8988T (cell line): ENCODE measurements at places on chromosomes 13 and 19.

DNA sequence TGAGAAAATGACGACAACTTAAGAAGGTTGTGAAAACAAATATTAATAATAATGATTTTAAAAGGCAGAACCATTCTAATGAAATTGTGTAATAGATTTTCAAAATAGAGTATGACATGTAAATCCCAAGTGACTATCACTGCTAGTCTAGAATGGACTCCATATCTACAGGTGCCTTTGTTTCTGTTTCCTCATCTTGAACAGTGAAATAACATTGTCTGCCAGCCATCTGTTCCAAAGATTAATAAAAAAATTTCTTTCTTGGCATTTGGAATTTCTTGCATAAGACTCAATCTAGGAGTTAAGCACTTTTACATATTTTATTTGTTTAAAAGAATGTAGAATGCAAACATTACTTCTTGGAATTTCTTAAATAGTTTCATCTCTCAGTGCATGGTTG, 520.1 kb upstream of the ARGLU1 start:
- no peak for DNase-seq

DNA sequence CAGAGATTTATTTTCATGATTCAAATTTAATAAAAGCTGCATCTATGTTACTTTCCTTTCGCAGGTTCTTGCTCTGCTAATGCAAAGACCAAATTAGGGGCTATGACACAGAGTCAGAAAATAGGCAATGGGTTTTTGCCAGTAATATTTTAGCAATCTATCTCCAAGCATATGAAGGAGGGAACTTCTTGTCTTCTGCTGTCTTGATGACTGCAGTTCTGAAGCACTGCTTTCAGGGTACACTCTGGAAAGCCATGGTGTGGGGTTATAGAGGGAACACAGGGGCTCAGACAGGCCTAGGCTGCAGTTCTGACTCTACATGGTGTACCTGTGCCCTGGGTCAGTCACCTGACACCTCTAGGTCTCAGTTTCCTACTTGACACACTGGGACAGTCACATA, 263.4 kb downstream of the DNAJC15 start:
- no peak for DNase-seq

DNA sequence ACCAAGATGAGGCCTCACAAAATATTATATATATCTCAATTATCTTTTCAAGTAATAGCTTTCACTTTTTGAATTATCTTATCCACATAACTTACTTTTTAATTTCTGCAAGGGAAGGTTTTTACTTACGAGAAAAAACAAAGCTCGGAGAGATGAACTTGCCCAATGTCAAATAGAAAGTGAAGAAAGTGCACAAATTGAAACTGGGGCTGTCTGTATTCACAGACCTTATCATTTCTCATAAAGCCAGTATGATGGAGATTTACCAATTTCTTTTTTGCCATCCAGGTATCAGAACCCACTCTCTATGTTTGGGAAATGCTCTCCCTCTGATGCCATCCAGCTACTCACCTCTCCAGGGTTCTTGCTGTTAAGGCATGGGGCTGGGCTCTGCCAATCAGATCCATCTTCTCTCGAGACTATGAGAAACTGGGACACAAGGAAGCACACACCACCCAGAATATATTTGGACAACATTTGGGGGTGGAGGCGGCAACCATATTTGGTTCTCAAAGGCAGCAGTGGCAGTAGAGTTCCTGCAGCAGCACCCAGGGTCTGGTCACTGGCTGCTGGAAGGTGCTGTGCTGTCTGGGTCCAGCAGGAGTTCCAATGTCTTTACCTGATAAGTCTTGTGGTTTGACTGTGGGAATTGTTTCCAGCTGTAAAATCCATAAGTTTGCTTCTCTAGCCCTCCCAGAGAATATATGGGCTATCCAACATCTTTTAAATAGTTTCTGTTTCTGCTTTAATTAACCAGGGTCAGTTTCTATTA, 45.8 kb upstream of the SCEL start:
- no peak for DNase-seq

DNA sequence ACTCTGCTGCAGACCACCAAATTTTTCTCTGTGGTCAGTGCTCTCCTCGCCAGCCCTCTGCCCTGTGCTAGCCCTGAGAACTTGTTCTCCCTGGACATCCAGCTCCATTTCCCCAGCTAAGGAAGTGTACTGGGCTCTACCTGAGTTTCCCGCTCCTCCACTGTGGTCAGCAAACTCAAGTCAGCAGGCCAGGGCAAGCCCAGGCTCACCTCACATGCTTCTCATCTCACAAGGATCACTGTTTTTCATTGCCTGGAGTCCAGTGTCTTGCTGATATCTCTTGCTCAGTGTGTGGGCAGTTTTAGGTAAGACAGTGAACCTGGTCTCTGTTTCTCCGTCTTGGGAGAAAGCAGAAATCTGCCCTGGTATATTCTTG, 201.4 kb downstream of the FOXO1 start:
- no peak for DNase-seq

- no peak for DNase-seq
Measured at GRCh38 chr13:76336889-76337844, 549.0 kb downstream of the KCTD12 start.

DNA sequence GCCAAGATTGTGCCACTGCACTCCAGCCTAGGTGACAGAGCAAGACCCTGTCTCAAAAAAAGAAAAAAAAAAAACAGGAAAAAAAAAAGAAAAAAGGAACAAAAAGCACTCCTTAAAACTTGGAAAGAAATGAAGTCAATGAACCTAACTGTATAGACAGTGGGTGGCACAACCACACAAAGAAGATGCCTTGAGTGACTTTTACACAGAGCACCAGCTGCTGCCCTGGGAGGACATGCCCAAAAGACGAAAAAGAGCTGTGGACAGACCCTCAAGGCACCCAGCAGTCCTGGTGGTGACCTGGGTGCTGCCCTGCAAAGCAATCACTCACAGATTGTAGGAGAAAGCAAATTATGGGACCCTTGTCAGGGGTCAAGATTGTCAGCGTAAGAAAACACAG, 5.9 kb upstream of the LAMP1 start:
- DNase-seq = no peak

GRCh38 chr19:8132858-8133458, 16.4 kb downstream of the FBN3 start:
- DNase-seq = no peak

GRCh38 chr19:38664503-38665211, 17.2 kb downstream of the ACTN4 start:
- no peak for DNase-seq

GRCh38 chr13:112077729-112078128, 10.8 kb downstream of the SOX1 start:
- no peak for DNase-seq

DNA sequence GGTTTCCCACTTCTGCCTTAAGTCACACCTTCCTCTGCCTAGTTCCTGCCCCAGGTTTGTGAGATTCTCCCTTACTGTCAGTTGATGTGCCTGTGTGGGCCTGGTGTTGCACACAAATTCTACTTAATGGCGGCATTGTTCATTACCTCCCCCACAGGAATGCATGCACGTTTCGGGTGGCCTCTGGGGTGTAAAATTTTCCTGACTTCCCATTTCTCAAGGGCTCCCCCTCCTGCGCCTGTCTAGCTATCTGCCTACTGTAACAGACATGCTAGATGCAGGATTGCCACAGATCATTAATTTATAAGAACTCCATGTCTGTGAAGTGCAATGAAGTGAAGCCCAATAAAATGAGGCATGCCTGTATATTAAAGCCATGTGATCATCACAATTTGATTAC, 1466.3 kb downstream of the PCDH9 start:
- no peak for DNase-seq

- DNase-seq = no peak
Measured at GRCh38 chr19:35208121-35208520, 20.4 kb downstream of the FAM187B start.

- no peak for DNase-seq
Measured at GRCh38 chr19:31906111-31906871, 439.1 kb upstream of the ZNF507 start.

DNA sequence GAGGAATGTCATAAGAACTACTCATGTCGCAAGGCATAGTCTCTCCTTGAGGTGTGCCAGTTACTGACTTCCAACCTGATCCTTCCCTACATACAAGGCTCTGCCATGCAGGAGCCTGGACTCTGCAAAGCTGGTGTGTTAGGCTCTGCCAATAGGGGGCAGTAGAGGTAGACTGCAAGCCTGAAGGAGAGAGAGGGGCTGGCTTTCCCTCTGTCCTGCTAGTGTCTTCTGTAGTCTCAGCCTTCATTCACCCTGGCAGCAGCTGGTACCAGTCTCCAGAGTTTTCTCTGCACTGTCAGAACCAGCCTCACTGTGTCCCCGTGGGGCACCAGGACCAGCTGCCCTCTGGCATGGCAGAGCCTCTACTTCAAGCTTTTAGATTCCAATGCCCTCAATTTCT, 14.5 kb downstream of the SHISA2 start:
- no peak for DNase-seq

DNA sequence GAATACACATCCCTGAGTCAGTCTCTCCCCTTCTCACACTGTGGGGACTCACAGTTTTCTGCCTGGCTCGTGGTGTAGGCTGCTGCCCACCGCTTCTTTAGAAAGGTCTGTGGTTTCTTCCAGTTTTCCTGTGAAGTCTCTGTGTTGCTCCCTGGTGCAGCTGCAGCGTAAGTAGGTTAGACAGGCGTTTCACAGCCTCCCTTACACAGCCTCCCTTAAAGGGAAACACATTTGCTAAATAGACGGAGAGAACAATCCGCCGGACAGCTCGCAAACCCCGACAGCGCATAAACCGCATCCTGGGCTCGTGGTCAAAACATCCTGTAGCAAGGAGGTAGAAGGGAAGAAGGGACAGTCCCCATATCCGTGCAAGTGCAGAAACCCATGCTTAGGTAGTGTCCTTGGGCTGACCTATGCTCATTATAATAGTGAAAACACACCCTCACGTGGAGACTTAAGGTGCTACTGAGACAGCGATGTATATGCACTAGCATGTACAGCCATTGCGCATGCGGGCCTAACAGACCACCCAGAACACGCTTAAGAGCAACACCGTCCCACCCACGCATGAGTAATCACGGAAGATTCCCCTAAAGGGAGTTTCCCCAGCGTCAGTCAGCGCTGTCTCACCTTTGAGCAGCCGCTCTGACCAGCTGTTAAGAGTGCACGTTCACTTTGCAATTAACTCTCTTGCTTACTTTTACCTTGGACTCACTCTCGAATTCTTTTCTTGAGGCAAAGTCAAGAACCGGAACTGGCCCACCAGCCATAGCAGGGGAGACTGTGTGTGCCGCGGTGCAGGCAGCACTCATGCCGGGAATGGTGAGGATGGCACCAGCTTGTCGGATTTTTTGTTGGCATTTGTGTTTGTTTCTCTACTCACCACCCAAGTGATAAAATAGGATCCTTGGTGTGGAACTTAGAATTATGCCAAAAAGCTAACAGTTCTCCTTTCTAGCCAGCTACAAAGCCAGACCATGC, 16.6 kb downstream of the SIGLEC8 start:
- no peak for DNase-seq

GRCh38 chr19:47036097-47036651, 12.2 kb downstream of the TMEM160 start:
- DNase-seq = no peak

DNA sequence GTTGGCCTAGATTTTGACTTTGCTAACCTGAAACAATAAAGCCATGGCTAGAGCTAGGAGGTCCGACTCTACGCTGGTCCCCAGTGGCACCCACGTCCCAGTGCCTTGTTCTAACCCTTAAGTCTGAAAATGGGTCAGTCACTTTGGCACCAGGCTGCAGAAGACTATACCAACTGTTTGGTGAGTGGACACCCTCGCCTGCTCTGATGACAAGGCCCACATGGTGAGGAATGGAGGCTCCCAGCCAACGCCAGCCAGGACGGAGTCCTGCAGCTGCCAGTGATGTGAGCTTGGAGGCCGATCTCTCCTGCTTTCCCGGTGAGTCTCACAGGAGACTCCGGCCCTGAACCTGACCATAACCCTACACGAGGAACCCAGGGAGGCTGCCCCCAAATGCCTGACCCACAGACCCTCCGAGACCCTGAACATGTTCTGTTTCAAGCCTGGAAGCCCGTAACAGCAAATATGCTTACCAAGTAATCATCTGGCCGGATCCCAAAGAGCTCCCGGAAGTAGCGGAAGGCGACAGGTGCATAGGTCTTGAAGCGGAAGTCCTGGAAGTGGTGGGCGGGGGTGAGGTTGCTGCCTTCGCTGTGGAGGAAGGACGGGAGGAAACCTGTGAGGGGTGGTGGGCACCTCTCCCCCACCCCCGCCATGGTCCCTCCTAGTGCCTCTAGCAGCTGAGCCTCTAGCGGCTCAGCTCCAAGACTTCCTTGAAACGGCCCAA, 34.1 kb upstream of the CACTIN start:
- no peak for DNase-seq

DNA sequence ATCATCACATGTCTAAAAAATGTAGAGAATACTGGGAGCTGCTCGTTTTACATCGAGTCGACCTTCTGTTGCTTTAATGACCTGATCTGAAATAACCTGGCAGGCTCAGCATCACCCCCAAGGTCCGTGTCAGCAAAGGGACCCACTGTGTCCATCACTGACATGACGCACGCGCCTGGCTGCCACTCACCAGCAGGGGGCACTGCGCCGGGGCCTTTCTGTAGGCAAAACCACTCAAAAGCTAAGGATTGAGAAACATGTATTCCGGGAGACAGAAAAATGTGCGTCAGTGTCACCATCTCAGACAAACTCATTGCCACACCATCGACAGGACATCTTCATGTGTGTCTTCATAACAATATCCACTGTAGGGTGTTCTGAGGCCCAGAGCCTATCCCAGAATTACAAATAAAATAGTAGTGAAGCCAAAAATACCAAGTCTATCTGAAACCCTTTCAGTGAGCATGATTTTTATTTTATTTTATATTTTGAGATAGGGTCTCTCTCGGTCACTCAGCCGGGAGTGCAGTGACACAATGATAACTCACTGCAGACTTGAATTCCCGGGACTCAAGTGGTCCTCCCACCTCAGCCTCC, 130.3 kb upstream of the LSM14A start:
- peak; percentile 62 for DNase-seq

DNA sequence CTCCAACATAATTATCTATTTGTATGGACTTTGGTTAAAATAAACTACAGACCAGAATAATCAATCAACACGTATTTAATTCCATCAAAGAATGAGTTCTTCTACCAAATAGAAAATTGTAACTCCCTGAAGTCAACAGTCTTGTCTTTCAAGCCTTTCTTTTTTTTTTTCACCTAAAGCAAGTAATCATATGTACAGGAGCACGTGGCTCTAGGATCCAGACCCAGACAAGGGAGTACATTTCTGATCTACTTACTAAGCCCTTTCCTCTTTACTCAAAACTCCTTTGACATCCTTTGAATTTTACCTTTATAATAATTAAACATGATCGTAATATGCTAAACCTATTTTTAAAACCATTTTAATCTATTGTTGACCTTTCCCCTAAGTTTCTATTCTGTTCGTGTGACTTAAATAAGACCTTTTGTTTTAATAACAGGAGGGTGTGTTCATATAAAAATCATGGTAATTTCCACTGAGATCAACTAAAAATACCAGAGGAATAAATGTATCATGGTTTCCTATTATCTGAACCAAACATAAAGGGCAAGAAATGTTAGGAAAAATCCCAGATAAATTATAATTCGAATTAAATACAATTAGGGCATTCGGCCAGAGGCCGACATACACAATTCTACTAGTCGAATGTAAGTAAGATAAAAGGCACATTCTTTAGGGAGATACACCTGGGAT, 1.7 kb downstream of the SLC7A1 start:
- no peak for DNase-seq

GRCh38 chr13:111537843-111538499, 217.5 kb downstream of the TEX29 start:
- no peak for DNase-seq

GRCh38 chr19:33731881-33732280, 64.8 kb upstream of the KCTD15 start:
- DNase-seq = no peak

GRCh38 chr19:8503510-8503909, 1.1 kb upstream of the PRAM1 start:
- DNase-seq = no peak

GRCh38 chr13:50645092-50645491, 198.4 kb downstream of the DLEU7 start:
- no peak for DNase-seq
